ENCODE measurements at places on chromosomes 7 and 10.

- no peak for DNase-seq
These were observed 412.5 kb upstream of the SEMA3C start for GRCh38 chr7:81331061-81332018.

DNA sequence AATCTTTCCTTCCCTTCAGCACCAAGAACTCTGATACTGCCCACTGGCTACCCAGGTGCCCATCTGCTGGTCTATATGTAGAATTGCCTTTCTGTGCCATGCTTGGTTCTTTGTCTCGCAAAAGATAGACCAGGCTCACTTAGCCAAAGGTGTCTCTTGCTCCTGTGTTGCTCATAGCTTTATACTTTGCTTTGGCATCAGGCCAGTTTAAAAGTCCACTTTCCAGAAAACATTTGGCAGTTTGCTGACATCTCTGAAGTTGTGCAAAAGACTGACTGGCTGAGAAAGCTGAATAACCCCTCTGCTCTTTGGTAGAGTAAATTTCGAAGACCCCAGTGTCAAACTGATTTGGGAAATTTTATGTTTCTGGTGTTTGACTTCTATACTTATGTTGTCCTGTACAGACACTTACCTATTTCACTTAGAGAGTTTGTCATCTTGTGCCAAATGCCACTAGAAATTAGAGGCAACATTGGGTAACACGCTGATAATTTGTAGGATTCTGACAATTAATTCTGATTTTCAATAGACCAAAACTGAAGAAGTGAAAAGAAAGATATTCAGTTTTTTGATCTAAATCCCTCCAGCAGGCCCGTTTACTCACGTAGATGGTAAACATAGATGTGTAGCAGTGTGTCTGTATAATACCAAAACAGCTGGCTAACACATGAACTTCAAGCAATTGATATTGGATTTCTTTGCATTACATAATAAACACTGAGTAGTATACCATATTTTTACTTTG is 91.1 kb downstream of the CPED1 start:
- no peak for DNase-seq

GRCh38 chr7:48111596-48111995 is 22.5 kb downstream of the UPP1 start:
- no peak for DNase-seq

- no peak for DNase-seq
These were observed 1164.7 kb upstream of the AUTS2 start for GRCh38 chr7:68433462-68434070.

DNA sequence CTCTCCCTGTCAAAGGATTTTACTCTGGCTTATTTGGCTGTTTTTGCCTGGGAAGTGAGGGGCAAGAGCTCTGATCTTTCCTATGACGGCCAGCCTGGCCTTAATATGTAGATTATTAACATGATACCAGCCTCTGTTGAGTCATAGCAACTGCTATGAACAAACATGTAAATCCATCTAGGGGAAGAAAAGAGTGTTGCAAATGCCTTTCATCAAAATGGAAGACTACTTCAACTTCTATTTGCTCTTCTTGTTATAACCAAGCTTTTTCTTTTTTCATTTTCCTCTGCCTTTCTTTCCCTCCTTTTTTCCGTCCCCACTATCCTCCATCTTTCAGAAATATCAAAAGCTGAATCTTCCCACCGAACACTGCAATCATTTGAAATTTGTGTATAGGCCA is 46.6 kb downstream of the BTRC start:
- DNase-seq: no peak

DNA sequence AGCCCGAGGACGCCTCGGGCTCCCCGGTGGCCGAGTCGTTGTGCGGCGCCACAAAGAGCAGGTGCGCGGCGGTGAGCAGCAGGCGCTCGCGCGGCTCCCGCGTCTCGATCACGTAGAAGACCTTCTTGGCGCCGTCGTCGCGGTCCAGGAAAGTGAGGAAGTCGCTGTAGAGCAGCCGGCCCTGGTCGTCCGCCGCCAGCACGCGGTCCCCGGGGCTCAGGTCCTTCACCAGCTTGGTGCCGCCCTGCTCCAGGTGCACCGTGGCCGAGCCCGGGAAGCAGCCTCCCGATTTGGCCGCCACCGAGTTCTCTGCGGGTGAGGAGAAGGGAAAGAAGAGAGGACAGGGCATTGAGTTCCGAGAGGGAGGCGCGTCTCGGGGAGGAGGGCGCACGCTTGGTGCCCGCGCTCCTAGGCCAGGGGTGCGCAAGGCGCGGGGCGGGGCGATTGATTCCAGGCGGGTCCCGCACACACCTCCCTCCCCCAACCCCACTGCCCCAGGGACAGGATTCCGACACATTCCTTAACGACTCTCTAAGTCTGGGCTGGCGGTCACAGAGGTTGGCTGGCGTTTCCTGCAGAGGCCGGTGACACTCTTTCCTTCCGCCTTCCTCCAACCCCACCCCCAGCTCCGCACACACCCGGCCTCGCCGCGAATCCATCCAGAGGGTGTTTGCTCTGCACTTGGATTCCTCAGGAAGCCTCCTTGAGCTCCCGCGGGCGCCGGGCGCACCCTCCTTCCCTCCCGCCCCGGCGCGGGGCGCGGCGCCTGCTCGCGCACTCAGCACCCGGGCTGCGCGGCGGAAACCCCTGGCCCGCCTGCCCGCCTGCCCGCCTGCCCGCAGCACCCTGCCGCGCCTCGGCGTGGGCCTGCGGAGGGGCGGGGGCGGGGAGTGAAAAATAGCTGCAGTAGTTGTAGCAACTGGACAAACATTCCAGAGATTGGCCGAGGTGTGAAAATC is 8.6 kb downstream of the SHH start:
- peak; percentile 81 for DNase-seq

DNA sequence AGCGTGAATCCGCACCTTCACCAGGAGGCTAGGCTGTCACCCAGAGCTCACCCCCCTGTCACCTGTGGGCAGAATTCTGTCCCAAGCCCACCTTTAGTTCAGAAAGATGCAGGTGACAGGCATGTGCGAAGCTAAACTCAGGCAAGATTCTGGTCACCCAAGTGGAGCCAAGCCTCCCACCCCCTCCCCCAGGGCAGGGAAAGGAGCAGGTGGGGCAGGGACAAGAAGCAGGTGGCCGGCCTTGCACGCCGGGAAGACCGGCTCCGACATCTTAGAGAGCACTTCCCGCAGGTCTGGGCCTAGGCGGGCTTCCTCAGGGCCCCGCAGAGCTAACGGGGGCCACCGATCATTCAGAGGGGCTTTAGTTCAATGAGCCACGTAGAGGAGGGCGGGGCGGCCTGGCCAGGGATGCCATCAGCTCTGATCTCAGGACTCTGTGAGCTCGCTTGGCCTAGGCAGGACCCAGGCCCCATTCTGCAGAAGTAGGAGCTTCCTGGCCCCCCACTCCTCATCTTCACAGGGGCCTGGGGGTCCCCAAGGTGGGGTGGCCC is 19.9 kb downstream of the UNCX start:
- no peak for DNase-seq

DNA sequence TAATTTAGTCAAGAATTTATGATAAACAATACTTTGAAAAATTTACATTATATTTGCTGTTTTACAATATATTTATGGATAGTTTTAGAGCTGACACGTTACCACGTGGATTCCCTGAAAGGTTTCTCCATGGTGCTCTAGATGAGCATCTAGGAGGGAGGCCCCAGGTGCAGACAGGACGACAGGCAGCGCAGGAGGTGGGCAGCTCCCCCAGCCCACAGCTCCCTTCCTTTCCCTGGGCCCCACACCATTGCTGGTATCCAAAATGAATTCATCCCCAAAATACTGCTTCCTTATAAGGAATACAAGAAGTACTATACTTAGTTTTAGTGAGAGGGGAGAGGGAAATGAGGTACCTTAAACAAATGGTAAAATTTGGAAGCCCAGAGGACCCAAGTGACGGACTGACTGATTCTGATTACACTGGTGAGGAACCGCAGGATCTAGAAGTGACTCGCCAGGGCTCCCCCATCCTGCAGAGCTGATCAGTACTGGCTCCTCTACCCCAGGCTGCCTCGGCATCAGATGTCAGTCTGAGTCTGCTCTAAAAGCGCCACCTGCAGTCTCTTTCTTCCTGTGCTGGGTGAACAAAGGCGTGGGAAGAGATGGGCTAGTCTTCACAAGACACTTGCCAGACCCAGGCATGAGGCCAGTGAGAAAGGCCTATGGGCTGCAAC is 89.2 kb downstream of the DLG5 start:
- DNase-seq: peak; percentile 16

DNA sequence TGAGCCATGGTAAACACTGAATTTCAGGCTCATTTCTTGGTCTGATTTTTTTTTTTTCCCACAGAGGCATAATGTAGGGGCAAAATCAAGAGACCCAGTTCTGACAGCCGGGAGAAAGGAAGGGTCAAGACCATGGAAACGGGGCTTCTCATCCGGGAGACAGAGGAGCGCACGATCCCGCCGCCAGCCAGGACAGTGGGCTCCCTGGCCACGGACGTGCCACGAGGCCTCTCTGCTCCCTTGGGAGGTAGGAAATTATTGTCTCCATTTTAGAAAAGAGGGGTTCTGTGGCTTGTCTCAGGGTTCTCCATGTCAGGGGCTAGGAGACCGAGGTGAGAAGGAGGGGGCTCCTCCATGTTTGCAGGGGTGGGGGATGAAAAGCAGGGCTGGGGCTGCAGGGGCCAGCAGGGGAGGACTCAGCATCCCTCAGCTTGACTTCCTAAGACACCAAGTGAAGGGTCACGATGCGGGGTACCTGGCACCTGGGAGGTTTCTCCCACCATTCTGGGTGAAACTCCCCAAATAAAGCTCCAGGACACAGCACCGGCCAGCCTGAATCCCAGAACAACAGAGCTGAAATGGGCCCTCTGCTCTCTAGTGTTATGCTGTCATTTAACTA is 37.6 kb downstream of the PPIF start:
- DNase-seq: no peak

GRCh38 chr7:111486472-111487142 is 75.7 kb downstream of the IMMP2L start:
- peak; percentile 59 for DNase-seq

GRCh38 chr10:63819753-63820329 is 298.6 kb downstream of the REEP3 start:
- no peak for DNase-seq

DNA sequence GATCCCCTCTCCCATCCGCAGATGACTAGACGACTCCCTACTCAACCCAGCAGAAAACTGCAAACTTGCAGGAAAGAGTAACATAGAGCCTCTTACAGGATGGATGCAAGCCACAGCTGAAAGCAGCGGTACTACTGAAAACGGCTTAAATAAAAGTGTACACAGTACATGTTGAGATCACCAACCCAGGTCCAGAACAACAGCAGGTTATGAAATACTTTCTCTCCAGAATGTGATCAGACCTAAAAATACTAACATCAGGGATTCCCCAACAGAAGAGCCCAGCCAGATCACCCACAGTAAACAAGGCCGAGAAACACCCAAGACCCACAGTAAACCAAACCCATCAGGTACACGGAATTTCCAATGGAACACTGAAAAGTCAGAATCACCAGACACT is 13.2 kb downstream of the ATE1 start:
- no peak for DNase-seq

DNA sequence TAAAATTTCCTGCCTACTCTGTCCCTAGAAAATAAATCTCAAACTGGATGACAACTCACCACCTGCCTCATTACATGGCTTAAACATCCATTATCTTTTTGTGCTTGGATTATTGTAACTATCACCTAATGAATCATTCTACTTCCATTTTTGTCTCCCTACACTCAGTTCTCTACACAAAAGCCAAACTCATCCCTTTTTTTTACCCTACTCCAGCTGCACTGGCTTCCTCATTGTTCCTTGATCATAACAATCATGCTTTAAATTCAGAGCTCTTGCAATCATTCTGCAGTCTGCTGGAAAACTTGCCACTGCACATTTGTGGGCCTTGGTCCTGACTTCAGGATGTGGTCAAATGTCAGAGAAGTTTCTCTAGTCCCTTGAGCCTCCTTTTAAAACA is 280.0 kb downstream of the DGKB start:
- no peak for DNase-seq

DNA sequence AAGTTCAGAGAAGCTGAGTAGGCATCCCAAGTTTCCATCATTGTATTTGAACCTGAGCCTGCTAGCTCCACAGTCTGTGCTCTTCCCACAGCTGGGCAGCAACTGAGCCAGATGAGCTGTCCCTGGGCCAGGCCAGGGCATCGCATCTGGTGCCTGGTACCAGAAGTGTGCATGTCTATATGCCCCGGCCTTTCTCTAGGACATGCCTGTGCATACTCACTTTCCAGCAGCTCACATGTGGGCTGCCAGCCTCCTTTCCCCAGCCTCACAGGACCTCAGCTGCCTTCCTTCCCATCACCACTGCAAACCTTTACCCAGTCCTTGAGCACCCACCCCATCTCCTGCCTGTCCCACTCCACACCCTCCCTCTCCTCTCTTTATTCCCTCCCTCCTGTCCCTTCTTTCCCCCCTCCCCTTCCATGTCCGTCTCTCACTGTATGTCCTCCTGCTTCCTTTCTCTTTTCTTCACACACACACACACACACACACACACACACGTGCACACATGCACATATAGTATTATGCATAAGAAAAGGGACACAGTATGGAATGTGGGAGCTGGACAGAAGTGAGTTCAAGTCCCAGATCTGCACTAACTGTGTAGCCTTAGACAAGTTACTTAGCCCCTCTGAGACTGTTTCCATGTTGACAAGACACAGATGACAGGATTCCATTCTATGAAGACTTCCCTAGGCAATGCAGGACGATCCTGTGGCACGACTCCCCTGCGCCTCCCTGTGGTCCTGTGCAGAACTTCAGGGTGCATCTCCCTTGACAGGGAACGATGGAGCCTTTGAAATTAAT is 10.9 kb downstream of the CDHR1 start:
- peak; percentile 46 for DNase-seq

DNA sequence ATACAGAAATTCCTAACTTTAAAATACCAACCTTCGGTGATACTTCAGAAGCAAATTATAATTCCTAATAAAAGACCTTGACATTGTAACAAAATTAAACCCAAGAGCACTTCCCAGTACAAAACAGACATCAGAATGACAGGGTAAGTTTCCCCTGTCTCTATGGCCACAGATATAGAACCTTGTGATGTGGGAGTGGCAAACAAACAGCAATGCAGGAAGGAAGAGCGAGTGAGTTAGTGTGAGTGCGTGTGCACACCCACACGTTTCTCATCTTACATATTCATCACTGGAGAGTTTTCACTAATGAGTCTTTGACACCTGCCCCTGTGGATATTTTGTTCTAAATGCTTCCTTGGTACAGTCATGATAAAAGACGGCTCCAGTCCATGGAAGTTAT is 72.2 kb downstream of the VWC2 start:
- DNase-seq: no peak

DNA sequence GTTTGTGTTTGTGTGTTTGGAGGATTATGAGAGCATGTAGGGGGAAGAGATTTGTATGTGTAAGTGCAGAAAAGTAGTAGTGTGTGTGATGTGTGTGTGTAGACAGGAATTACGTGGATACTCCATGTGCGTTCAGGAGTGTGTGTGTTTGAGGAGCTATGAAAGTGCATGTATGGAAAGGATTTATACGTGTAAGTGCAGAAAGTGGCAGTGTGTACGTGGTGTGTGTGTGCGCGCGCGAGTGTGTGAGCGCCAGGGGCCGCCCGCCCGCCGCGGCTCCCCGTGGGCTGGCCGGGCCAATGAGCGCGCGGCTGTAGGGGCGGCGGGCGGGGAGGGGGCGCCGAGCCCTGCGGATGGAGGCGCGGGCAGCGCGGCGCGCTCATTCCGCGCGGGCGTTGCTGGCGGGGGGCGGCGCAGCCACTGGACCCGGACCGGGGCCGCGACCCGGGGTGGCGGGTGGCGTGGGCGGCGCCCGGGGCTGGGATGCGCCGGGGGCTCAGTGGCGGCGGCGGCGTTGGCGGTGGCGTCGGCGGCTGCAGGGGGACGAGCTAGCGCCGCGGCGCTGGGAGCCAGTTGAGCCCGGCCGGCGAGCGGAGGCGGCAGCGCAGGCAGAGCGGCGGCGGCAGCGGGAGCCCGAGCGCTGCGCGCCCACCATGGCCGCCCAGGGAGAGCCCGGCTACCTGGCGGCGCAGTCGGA is at the start of gene BICC1:
Gene BICC1, plus strand, starts transcription at position 382 of the 697 bp plus-strand sequence. Its CDS starts 272 bp downstream, at position 654.
- DNase-seq: no peak

Measured in AML-193 (cell line).